Activated B cell treated with CpG ODN at 0.5 μM for 24 hours (primary cell): ENCODE measurements at places on chromosomes 12 and 14.

GRCh38 chr14:51860164-51860824 lies at the start of gene GNG2:
TSS of gene GNG2 (plus strand) at chr14:51860612. CDS start at chr14:51950679, 90,067 bp downstream.
- DNase-seq: peak; percentile 58

DNA sequence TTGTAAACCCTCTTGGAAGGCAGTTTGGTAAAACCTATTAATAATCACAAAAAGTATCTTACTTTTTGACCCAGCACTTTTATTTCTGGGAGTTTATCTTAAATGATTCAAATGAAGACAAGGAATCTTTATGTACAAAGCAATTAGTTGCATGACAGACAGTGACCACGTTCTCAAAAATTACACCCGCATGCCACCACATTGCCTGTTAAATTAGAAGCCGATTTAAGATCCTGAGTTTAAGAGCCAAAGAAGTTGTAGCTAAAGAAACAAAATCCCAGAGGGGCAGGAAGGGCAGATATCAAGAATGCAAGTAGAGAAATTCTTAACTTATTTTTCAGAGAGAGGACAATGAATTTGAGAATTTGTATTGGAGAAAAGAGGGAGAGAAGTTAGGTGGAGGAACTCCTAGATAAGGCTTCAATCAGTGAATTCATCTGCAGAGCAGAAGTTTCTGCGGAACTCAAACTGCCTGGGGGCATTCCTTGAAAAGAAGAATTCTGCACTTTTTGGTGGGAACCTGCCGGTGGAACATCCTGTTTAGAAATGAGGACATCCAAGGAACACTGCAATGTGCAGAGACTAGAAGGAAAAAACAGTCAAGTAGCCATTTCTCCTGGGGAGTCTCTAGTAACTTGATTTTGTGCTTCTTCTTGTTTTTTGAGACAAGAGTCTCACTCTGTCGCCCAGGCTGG lies 1.1 kb upstream of the RIOX1 start:
- DNase-seq: no peak

DNA sequence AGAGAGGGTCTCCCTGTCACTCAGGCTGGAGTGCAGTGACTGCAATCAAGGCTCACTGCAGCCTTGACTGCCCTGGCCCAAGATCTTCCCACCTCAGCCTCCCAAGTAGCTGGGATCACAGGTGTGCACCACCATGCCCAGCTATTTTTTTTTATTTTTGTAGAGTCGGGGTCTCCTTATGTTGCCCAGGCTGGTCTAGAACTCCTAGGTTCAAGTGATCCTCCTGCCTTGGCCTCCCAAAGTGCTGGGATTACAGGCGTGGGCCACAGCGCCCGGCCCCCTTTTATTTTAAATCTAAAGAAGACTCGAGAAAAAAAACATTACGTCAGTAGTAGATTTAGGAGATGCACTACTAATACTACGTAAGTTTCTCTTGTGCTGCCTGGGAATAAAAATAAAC lies 14.3 kb downstream of the FOS start:
- no peak for DNase-seq

DNA sequence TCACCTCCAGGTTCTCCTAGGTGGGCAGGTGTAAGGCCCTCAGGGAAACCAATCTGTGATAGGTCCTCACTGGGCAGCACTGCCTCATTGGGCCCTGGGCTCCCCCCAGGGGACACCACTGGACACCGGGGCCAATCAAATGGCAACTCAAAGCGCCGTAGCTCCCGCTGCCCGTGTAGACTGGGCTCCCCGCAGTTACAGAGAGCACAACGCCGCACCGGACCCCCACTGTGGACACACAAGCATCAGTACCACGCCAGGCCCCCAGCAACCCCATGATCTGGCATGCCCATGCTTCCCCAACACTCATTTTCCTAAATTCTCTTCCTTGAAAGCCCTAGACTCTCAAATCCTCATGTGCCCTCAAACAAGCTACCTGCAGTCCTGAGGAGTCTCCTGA lies 6.1 kb downstream of the KMT2D start:
- no peak for DNase-seq

- no peak for DNase-seq
Measured at GRCh38 chr12:50841716-50842531, 802 bp upstream of the TMPRSS12 start.

- DNase-seq: no peak
Measured at GRCh38 chr12:111893287-111893686, 51.3 kb downstream of the MAPKAPK5 start.

DNA sequence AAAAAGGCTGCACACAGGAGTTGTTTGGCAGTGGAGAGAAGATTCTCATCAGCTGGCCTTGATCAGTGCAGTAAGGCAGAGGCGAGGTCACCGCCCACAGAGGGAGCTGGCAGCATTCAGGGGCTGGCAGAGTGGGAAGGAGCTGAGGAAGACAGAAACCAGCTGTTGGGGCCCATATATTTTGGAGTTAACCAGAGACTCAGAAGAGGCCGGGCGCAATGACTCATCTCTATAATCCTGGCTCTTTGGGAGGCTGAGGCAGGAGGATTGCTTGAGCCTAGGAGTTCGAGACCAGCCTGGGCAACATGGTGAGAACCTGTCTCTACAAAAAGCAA lies 17.7 kb downstream of the SMCO2 start:
- DNase-seq: no peak

DNA sequence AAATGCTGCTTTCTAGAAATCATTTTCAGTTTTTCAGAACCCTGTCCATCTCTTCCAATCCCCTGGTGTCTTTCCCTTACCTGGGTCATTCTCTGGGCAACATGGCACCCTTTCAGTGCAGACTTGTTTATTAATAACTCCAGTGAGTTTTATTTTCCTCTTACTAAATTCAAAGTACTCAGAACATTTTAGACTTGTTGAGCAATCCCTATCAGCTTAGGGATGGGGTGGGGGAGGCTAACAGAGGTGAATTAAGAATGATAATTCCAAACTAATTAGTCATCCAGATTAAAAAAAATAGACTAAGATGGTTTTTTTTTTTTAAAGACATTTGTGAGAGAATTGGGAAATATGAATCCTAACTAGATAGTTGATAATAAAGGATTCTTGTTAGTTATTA lies 10.7 kb downstream of the GPRC5A start:
- no peak for DNase-seq

DNA sequence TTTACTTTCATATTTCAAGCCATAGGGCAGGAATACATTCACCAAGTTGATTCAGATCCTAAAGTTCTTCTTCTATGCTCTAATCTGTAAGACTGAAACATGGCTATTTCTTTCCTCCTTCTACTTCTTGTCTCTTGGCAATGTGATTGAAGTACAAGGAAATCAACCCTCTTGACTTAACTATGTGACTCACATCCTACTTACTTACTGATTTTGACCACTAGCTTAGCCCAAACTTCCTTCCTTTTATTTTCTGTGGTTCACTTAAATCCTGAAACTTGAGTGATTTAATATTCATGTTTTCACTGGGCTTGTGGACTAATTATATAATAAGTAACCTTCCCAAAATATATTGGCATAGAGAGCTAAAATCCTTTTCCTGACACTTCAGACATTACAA lies 111.2 kb upstream of the NOVA1 start:
- no peak for DNase-seq

DNA sequence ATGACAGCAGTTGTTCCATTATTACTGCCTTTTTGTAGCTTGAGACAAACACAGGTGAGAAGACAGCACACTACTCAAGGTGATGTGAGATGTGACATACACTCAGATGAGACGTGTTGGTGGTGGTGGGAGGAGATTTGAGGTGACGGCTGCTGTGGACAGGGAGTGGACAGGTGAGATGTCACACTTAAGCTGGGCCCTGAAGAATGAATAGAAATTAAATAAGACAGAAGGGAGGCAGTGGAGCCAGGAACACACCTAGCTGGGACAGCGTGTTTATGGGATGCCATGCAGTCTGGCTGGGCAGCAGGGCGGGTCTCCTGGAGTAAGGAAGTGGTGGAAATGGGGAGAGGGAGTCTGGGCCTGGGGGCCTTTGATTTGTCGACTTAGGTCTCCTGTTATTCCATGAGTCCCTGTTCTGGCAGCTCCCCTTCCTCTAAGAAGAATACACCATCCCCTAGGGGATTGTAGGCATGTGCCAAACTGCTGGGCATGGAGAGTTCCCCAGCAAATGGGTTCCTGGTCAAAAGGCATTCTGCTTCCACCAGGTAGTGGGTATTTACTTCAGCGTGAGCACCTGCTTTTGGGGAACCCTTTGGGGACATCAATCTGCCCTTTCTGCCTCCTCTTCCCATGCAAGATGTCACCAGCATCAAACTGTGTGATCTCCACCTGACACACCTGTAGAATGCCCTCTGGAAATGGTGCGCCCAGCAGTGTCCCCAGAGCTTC lies 71.2 kb upstream of the ESRRB start:
- no peak for DNase-seq

- DNase-seq: no peak
Measured at GRCh38 chr12:126389961-126390360, 1324.7 kb downstream of the AACS start.

DNA sequence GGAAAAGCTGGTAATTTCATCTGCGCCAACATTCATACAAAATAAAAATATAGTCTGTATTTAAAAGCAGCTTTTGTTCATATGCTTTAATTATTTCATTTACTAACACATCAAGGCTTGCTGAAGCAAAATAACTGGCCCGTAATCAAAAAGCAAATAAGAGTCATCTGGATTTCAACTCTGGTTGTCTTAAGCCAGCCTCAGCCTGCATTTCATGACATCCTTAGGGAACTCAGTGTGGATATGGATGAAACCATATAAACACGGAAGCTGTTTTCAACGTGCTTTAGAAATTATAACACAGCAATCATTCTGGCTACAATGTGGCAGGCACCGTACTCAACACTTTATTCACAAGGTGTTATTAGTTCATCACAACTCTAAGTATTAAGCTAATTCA lies 852 bp downstream of the COX16 start:
- DNase-seq: no peak

DNA sequence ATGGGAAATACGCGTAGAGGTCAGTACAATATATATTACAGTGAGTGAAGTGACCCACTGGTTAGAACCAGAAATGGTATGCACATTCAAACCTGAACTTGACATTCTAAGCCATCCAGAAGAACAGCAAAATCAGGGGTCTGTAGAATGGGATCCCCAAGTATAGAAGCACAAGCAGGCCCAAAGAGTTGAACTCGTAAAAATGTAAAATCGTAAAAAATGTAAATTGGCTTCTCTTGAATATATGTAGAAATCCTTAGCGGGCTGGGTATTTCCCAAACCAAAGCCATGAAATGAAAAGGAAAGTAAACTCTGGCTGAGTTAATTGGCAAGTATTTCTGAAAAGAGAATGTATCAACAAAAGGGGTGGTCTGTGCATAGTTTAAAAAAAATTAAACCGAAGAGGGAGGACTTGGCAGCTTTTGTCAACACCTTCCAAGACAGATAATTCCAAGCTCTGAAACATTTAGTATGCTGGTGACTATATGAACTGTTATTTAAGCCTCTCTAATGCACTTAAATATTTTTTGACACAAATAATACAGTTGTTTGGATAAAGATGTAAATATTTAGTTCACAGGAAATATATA lies 1505.6 kb upstream of the FLRT2 start:
- no peak for DNase-seq

DNA sequence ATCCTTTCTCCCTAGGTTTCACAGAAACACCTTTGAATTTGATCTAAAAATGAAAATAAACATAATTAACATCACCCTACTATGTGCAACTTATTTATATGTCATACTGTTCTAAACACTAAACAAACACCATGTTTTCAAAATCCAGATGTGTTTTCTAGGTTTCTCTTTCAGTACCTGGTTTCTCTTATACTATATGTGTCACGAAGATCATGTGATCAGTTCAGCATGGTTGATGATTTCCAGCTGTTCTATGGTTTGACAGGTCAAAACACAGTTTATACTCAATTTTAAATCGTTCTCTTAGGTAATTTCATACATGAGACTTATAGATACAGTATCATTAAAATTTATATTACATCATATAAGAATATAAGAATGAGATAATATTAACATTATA lies 373.1 kb downstream of the SOX5 start:
- DNase-seq: no peak

- no peak for DNase-seq
Measured at GRCh38 chr12:49776413-49776812, 35.1 kb downstream of the TMBIM6 start.

- no peak for DNase-seq
Measured at GRCh38 chr12:95335948-95336347, 118.3 kb downstream of the VEZT start.
